Activated naive CD4-positive, alpha-beta T cell treated with anti-CD3 and anti-CD28 coated beads for 36 hours (primary cell): ENCODE measurements at places on chromosomes 5 and 9.

GRCh38 chr9:86064220-86064619 is 35.1 kb downstream of the GOLM1 start:
- DNase-seq: no peak

DNA sequence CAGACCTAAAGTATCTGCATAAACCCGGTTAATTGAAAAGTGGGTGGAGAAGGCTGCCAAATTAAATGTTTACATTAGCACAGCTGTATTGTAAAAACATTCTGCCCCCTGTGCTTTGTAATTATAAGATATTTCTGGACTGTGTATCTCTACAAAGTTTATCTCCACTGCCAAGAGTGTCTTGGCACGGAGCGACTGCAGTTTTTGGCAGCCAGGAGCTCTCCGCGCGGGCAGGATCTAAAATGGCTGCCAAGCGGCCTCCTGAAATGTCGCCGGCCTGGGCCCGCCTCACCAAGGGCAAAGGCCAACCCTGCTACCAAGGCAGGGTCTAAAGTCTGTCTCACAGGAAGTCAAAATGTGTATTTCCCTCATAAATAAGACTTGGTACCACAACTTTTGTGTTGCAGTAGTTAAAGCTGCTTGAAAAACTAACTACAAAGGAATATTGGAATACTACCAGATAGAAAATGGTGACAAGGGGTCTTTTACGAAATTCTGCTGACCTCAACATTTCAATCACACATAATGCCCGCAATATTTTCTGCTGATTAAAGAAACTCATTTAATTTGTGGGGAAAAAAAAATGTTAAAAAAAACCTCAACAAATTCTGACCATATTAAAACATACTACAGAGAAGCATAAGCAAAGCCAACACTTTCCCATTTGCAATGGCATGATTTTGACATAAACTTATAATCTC is 110.4 kb downstream of the NFIB start:
- no peak for DNase-seq

DNA sequence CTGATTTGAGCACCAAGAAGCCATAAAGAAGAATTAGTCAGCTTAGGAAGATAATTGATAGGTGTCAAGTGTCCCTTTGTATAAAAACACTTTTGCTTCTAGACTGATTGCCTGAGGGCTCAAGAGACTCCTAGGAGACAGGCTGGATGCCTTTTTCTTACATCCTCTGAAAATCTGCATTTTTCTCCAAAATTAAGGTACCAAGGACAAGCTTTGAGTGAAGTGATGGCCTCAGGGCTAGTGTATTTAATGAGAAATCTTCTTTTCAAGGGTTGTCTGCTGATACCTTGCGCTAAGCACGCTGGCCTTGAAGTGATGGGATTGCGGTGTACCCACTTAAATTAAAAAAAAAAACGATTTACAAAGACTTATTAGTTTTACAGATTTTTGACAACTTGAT is 304.0 kb downstream of the TLR4 start:
- no peak for DNase-seq

GRCh38 chr9:3553076-3553765 is 27.4 kb upstream of the RFX3 start:
- no peak for DNase-seq

DNA sequence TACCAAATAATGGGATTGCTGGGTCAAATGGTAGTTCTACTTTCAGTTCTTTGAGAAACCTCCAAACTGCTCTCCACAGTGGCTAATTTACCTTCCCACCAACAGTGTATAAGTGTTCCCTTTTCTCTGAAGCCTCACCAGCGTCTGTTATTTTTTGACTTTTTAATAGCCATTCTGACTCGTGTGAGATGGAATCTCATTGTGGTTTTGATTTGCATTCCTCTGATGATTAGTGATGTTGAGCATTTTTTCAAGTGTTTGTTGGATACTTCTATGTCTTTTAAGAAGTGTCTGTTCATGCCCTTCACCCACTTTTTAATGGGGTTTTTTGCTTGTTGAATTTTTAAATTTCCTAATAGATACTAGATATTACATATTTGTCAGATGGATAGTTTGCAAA is 28.4 kb upstream of the SUSD1 start:
- DNase-seq: no peak

- no peak for DNase-seq
Observed at GRCh38 chr5:5658226-5658625, 235.7 kb downstream of the ICE1 start.

GRCh38 chr5:173187054-173187743 is 42.9 kb downstream of the BNIP1 start:
- DNase-seq: peak; percentile 41

DNA sequence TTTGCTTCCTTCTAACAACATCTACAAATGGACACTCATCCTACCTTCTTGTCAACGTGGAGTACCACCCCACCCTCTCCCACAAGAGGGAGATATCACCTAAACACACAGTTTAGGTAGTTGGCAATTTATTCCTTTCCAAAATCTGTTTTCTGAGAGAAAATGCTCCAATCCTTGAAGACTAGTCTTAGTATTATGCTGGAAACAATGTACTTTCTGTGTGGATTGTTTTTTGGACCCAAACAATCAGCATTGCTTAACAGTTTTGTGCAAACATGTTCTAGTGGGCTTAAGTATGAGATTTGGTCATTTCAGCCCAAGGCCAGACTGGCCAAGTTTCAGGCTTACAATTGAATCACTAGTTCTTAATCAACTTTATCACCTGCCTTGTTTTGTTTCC is 359.1 kb downstream of the ARHGEF28 start:
- DNase-seq: no peak

DNA sequence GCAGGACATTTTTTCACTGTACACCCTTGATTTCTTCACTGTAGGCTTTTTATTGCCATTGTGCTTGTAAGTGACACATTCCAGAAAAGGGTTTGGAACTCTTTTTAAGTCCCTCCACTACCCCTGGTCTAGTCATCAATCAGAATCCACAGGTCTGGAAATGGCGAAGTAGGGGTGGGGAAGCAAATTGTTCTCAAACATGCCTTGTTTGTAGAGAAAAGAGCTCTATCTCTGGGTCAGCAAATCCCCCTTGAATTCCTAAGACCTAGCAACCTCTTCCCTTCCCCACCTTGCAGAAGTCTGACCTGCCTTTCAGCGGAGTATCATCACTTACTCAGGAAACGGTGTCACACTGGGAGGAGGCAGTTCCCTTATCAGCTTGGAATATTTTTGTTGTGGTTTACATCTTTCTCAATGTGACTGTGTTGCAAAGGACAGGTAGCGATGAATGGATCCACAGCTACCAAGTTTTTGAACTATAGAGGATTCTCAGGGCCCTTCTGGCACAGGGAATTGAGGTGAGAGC is 3.2 kb downstream of the SH3RF2 start:
- DNase-seq: no peak

DNA sequence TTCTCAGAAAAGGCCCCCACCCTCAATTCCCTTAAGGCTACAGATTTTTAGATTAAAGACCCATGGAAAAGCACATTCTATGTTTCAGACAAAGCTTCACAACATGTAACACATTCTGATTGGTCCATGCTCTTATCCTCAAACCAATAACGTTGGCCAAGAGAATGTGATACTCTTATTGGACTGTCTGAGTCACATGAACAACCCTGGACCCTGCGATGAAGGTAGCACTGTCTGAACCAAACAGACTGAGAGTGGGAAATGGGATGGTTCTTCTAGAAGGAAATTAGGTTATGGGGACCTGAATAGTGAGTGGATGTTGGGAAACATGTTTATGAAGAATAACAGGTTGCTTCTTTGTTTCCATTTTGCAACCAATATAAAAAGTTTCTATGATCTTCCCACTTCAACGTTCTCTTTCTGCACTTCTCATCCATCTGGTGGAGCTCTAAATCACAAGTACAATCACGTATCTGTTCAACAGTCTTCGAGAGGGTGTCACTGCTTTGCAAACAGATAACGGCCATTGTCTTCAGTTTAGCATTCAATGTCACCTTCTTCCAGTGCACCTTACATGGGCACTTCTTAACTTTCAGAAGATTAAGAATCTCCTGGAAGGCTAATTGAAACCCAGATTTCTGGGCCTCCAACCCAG is 81.6 kb downstream of the PTCH1 start:
- DNase-seq: no peak

DNA sequence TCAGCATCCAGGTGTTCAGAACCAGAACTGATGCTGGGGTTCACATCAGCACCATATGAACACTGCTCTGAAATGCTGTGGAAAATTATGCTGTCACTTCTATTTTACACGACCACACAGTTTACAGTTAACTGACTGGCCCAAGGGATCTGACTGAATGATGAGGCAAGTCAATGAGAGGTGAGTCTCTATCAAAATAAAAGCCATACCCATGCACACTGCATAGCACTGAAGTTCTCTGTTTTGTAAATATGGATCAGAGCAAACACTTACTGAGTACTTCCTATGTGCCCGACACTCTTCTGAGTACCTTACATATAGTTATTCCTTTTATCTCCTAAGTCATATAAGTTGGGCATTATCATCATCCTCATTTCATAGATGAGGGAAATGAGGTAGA is 122.8 kb downstream of the TARS1 start:
- no peak for DNase-seq

DNA sequence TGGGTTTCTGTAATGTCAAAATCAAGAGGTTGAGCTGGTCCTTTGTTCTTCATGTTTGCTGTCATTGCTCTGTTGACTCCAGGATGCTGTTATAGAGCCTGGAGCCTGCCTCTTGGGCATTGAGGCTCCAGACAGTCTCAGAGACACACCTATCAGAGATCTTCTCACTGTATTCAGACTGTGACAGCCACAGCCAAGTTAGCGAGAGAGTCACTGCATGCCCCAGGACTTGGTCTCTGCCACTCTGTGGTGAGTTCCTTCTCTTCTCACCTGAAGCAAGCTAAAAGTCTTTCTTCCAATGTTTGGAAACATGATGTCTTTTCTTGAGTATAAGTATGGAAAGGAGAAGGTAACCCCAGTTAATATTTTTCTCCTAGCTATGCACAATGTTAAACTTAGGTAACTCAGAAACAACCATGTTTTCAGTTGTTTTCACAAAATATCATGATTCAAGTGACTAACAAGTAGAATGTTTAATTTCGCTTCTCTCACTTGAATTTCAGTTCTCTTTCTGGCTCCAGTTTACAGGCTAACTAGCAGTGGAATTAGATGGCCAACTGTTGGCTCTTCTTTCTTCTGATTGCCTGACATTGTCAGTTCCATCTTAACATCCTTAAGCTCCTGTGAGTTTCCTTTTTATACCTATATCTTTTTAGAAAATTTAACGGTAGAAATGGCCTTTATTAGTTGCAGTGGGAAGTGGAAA is 20.6 kb upstream of the ZFYVE16 start:
- no peak for DNase-seq

GRCh38 chr5:139877129-139877597 is 81.6 kb downstream of the PSD2 start:
- DNase-seq: peak; percentile 10

GRCh38 chr5:133820507-133820906 is 147.9 kb downstream of the C5orf15 start:
- no peak for DNase-seq

- no peak for DNase-seq
Observed at GRCh38 chr5:81164936-81165335, 68.2 kb upstream of the CKMT2 start.

DNA sequence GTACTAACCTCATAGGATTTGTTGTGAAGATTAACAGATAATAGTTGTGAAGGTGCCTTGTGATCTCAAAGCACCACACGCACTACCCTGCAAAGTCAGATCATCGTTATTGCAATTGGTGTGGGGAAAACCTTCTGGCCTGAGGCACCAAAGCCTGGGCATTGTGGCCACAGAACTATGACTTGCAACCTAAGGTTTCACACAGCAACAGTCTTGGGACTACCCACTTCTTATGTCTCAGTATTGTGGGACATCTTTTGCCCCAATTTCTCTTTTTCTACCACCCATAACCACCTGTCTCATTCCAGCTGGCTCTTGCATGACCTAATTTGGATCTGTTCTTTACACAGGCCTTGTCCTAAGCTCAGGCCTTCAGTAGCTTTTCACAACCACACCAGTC is 247.8 kb upstream of the NR4A3 start:
- no peak for DNase-seq

DNA sequence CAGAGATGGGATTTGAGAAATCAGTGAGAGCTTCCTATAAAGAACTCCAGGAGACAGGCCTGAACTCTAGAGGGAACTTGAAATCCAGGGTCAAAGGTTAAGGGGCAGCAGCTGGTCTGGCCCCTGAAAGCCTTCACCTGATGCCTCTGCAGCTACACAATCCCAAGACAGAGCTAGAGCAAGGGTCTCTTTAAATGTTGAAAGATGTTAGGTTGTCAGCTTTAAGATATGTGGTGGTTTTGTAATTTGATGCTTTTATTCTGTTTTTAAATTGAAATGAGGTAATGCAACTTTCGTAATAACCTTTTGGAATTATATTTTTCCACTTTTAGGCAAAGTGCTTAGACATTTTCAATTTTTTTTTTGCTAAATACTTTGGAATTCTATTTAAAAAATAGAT is 2.4 kb downstream of the SOWAHA start:
- DNase-seq: no peak

DNA sequence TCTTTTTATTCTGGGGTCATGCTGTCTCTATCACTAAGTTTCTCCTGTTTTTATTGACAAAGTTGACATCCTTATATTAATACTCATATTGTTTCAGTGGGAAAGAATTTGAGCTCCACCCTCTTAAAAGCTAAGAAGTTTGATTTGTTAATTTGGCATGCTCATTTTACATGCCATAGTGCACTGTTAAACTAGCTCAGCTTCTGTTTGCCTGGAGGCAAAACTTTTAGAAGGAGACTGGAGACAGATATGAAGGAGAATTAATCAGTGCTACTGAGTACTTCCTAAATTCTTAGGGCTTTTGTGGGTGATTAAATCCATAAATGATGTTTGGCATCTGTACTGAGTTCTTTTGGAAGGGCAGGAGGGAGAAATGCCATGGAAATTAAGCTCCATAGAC is 138.9 kb downstream of the NTRK2 start:
- no peak for DNase-seq

DNA sequence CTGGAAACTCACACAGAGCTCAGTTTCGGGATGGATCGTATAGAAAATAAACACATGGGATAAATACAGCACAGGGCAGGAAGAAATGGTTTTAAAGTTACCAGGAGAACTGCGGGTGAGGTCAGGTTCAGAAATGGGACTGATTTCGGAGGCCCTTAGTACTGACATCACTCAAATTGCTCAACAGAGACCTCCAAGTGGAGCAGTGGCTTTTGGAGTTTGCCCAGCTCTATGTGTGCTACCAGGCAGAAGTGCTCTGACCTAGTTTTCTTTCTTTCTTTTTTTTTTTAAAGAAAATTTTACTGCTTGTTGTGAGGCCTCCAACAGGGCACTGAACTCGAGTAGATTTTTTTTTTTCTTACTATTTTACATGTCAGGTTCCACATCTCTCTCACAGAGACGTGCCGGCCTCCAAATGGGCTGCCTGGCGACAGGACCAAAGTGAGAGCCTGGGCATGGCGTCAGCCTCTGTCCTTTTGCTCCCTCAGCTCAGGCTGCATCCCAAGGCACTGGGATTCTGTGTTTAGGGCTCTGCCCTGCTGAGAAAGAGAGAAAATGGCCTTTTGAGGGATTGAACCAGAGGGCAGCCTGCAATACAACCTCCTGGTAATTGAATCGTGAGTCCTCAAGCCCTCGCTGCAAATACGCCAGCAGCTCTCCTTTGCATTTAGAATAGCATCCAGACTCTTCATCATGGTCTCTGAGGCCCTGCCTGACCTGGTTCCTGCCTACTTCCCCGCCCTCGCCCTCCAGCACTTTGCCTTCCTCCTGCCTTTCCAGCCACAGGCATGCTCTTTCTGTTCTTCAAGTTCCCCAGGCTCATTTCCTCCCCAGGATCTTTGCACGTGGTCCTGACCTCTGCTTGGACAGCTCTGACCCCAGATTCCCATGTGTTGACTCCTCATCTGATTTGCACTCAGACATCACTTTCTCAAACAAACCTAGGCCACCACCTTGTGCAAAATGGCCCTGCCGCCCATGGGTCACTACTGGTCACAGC is 173.5 kb downstream of the FGF1 start:
- no peak for DNase-seq

- peak; percentile 50 for DNase-seq
Observed at GRCh38 chr9:33988219-33988890, 60.3 kb downstream of the UBAP2 start.
